ENCODE measurements at places on chromosomes 2 and 18.

DNA sequence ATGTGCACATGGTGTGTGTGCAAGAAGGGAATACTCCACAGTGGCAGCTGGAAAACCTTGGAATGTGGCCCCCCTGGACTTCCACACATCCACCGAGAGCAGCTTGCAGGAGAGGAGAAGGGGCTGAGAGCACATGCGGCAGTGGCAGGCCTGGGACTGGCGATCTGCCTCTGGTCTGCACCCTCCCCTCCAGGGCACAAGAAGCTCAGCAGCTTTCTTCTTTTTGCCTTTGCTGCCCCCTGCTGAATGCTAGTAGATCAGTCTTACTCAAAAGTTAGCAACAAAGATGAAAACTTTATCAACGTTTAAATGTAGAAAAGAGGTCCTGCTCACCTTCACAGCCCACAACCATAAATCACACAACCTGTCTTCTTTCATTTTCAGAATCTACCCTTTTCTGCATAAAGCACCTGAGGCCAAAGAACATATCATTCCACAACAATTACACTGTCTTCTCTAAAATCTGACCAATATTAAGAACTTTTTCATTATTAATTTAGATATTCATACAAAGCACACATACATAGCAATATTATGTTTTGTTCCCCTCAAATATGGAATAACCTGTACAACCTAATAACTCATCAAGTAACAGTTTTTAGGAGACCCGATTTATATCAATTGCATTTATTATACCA is 34.6 kb downstream of the TGFBRAP1 start:
- no peak overlapping the region for H3K27ac ChIP-seq
- no peaks in the 10 kb centered on the region for H3K27me3 ChIP-seq
- peak; percentile 77 for DNase-seq
- H3K4me3 ChIP-seq, result no peak overlapping the region

DNA sequence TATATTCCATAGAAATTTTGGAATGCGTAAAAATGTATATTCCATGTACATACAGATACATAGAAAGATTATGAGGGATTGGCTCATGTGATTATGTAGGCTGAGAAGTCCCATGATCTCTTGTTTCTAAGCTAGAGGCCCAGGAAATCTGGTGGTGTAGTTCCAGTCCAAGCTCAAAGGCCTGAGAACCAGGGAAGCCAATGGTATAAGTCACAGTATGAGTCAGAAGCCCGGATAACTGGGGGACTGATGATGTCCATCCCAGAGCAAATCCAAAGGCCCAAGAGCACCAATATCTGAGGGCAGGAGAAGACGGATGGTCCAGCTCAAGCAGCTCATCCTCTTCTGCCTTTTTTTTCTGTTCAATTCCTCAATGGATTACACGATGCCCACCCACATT is 385.0 kb upstream of the KLHL29 start:
- H3K4me1 ChIP-seq, result no peaks in the 10 kb centered on the region
- no peaks in the 10 kb centered on the region for H3K36me3 ChIP-seq
- DNase-seq, result peak; percentile 35
- no peak overlapping the region for H3K27ac ChIP-seq
- H3K4me3 ChIP-seq, result no peak overlapping the region

DNA sequence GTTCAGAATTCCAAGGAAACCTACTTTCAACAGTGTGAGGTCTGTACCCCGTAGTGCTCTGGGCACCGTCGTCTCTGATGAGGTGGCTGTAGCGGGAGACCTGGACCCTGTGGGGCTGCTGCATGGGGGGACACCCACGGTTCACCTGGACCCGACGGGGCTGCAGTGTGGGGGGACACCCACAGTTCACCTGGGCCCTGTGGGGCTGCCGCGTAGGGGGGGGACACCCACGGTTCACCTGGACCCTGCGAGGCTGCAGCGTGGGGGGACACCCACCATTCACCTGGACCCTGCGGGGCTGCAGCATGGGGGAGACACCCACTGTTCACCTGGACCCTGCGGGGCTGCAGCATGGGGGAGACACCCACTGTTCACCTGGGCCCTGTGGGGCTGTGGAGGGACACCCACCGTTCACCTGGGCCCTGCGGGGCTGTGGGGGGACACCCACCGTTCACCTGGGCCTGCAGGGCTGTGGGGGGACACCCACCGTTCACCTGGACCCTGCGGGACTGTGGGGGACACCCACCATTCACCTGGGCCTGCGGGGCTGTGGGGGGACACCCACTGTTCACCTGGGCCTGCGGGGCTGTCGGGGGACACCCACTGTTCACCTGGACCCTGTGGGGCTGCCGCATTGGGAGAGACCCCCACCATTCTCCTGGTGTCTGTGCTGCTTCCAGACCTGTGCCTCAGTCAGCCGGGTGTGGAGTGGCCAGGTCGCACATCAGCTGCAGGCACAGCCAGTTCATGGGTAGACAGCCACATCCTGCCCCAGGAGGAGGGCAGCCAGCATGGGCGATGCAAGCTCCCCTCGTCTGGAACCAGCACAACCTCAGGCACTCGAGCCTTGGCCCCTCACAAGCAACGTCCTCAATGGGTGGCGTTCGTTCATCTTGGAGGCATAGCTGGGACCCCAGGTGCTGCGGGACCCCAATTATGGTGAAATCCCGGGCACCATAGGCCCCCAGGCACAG is 114.5 kb downstream of the TMEM18 start:
- H3K27me3 ChIP-seq, result no peaks in the 10 kb centered on the region
- H3K27ac ChIP-seq, result no peak overlapping the region
- DNase-seq, result no peak
- no peak overlapping the region for H3K4me3 ChIP-seq
- no peaks in the 10 kb centered on the region for H3K36me3 ChIP-seq
- H3K4me1 ChIP-seq, result no peaks in the 10 kb centered on the region

DNA sequence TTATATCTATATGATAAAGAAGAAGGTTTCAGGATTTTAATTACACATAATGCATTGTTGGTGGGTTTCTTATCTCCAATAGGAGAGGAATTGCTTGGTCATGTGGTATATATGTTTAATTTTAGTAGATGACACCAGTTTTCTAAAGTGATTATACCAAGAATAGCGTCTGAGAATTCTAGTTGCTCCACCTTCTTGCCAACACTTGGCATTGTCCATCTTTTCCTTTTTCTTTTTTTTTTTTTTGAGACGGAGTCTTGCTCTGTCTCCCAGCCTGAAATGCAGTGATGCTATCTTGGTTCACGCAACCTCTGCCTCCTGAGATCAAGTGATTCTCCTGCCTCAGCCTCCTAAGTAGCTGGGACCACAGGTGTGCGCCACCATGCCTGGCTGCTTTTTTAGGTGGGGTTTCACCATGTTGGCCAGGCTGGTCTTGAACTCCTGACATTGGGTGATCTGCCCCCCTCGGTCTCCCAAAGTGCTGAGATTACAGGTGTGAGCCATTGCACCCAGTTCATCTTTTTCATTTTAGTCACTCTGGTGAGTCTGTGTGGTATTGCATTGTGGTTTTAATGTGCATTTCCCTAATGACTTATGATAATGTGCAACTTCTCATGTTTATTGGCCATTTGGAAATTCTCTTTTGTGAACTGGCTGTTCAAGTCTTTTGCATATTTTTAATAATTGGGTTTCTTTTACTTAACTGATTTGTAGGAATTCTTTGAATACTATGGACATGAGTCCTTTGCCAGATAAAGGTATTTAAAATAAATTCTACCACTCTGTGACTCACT is 37.3 kb upstream of the ZNF512 start:
- H3K27ac ChIP-seq, result peak overlapping the region; percentile 7
- no peak overlapping the region for H3K4me3 ChIP-seq
- H3K27me3 ChIP-seq, result no peaks in the 10 kb centered on the region
- peak; percentile 74 for DNase-seq
- H3K36me3 ChIP-seq, result no peaks in the 10 kb centered on the region

GRCh38 chr2:37904993-37905392 is 20.1 kb upstream of the RMDN2 start:
- H3K36me3 ChIP-seq, result no peaks in the 10 kb centered on the region
- no peak overlapping the region for H3K27ac ChIP-seq
- DNase-seq, result no peak
- H3K4me3 ChIP-seq, result no peak overlapping the region
- peaks cover 25% of the 10 kb centered on the region for H3K4me1 ChIP-seq
- no peaks in the 10 kb centered on the region for H3K27me3 ChIP-seq

DNA sequence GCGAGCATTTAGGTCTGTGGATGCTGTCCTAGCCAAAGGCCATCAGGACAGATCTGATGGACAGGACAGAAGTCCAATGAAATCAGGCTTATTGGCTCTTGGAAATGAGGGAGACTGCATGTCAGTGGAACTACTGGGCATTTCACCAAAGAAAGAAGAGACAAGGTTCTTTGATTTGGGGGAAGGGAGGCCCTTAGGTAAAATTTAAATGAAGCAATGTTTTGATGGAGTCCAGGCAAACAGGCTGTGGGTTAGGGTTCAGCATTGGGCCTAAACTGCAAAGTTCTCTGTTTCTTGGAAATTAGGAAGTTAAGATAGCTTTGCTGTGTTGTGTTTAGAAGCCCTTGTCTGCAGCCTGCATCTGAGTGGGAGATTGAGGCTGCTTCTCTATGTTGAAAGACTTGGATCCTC is 31.6 kb upstream of the RNF149 start:
- DNase-seq, result no peak
- H3K27me3 ChIP-seq, result no peaks in the 10 kb centered on the region
- no peaks in the 10 kb centered on the region for H3K36me3 ChIP-seq
